GM03348 (cell line): ENCODE measurements at places on chromosomes 1 and 21.

DNA sequence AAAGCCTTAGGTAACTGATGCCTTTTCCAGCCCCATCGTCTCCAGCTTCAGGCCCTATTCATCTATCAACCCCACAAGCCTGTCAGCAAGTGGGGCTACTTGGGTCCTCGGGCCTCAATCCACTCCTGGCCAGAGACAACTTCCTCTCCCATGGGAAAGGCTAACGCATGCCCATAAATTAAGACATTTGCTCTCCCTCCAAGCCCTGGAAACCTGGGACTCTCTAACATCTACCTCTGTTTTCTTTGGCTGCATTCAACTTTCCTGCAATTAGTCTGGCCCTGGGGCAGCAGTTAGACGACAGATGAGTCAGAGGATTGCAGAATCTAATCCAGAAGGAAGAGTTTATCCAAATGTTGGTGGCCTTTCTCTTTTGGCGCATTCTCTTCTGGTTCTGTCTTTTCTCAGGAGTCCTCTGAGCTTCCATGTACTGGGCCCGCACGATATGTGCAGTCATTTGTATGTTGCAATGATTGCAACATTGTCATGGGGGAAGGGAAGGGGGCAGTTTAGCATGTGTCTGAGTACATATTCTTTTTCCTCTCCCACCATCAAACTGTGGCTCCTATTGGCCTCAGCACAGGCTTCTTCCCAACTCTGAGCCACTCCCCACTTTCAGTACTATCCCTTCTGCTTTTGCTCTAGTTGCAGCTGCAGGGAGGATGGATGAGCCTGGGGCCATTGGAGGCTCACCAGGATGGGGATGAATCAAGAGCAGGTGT, 54.4 kb downstream of the NAV1 start:
- peak; percentile 88 for DNase-seq

DNA sequence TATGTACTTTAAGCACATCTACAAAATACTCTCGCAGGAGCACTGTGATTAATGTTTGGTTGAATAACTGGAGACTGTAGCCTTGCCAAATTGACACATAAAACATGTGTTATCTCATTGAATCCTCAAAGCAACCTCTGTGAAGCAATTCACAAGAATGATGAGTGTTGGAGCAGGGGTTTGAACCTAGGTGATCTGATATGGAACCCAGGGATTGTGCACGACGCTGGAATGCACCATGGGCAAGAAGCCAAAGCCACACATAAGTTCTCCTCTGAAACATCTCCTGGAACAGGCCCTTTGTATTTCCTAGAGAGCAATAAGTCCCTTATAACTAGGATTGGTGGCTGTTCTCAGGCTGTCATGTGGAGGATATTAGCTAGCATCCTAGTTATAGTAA, 124.6 kb upstream of the IVNS1ABP start:
- peak; percentile 56 for DNase-seq

- DNase-seq = no peak
Measured at GRCh38 chr1:30745834-30746208, 11.8 kb downstream of the LAPTM5 start.

GRCh38 chr1:98733782-98734112, 72.2 kb downstream of the SNX7 start:
- no peak for DNase-seq

DNA sequence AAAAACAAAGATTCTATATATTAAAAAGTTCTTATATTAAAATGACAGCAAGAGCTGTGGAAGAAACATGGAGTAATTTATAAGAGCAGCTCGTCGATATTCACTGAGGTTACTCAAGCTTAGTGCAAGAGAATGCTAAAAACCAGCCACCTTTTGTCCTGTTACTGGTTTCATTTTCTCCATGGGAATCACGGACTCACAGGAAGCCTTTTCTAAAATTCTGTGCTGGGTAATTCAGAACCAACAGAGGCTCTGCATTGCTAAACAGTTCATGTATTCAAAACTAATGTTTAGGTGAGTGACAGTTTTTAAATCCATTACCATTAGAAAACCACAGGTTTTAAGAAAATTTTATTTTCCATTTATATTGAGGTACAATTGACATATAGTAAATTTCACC, 147.8 kb upstream of the MAP1LC3C start:
- no peak for DNase-seq

DNA sequence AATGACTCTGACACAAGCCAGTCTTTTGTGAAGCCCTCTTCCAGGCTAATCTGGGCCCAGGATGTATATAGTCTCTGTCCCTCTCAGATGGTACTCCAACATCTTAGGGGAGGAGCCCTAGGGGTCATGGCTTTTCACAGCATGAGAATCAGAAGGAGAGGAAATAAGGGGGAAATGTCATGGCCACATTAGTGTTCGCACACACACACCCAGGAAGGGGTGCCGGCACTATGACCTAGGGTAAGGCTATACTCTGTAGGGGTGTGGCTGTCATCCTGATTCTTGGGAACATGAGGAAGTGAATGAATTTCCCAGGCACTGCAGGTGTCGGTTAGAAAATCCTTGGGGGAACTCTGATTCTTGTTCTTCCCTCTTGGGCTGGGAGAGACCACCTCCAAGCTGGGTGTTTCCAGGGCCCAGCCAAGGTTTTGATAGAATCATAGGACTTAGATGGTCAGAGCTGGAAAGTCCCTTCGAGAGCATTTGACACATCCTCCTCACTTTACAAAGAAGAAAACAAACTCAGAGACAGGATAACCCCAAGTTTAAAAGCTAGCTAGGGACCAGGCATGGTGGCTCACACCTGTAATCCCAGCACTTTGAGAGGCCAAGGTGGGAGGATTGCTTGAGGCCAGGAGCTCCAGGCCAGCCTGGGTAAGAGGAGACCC, 22.0 kb downstream of the GFI1 start:
- DNase-seq = no peak

DNA sequence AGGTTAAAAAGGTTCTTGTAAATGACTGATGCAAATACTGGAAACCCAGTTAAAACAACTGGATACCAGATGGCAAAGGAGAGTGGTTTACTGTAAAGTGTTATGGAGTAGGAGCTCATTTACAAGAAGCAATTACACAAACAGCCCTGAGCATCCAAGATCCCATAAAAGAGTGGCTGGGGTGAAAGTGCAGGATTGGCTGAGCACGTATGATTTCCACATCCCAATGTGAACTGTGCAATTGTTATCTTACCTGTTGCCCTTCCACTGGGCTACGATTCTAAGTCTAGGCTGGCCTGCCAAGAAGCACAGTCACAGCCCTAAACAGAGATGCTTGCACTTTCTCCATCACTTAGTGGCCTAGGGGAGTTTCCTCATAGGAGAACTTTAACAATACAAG, 277.6 kb upstream of the RUNX1 start:
- DNase-seq = peak; percentile 53

- DNase-seq = no peak
Measured at GRCh38 chr1:245205396-245205795, 50.6 kb downstream of the KIF26B start.

- DNase-seq = no peak
Measured at GRCh38 chr1:20499105-20499504, 8.8 kb downstream of the MUL1 start.

DNA sequence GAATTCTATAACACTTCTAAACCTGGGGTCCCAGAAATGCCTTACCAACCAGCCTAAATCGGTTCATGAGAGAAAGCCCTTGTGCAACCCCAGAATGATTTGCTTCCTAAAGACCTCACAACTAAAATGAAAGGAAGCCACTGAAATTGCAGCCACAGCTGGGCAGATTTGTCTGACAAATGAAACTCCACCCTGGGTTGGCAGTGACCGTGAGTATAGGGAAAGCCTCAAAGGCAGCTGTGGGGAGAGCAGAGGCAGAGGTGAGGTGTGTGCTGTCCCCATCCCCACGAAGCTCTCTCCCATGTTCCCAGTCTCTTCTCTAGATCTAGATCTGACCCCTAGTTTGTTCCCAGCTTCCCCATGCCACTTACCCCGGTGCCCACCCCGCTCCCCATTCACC, 23.1 kb downstream of the RHBDL2 start:
- DNase-seq = no peak

GRCh38 chr1:158996998-158997397, 12.7 kb upstream of the IFI16 start:
- DNase-seq = no peak

DNA sequence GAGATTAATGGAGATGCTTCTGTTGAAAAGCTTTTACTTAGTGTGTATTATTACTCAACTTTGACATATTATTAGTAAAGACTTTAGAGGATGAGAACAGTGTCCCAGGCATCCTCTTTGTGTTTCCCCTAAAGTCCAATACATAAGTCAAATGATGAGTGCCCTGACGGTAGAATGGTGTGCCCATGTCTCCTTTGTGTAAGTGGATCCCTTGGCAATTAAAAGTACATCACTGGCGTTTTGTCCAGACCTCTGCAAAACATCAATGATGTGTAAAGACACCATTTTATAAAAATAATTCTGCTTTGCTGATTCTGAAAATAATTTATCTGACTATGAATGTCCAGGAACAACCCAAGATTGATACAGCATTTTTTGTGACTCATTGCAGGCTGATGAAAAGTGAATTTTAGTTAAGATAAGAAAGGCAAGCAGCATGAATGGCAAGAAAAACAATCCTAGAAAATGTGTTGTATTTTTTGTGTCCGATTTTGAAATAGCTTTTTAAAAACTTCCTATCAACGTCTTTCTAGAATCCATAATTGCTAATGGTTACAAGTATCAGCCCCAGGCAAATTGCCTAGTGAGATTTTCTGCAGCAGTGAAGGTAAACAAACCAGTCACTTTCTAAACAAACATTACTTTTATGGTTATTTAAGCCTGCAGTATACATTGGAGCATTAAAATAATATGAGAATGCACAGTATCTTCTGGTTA, 251.5 kb downstream of the PTPRC start:
- DNase-seq = no peak

- peak; percentile 80 for DNase-seq
Measured at GRCh38 chr1:176374967-176375569, 87.9 kb upstream of the PAPPA2 start.

GRCh38 chr1:218501161-218501560, 156.0 kb downstream of the TGFB2 start:
- DNase-seq = no peak

GRCh38 chr1:11458811-11459275, 20.1 kb upstream of the DISP3 start:
- DNase-seq = no peak

DNA sequence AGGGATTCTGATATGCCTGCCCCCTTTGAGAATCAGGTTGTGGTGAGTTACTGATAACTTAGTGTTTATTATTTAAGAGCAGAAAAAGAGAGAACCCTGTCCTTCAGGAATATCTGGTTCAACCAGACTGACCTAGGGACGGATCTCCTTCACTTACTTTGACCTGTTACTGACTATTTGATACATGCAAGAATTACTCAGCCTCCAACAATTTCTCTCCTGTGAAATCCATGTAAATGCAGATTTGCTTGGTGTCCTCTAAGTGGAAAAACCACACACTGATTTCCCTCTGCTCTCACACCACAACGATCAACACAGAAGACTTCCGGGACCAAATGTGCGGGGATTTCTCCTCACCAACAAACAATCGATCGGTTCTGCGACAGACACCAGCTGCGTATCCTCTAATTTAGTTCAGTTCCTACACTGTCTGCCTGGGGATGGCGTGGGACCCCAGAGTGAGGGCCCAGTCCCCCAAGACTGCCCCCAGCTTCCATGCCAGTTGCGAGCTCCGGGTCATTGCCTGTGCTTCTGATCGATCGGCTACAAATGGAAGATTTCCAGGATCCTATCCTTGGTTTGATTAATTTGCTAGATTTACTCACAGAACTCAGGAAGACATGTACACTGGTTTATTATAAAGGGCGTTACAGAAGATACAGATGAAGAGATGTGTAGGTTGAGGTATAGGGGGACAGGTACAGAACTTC, 51.7 kb downstream of the BACE2 start:
- no peak for DNase-seq

GRCh38 chr21:42320791-42321190, 5.6 kb upstream of the TFF3 start:
- DNase-seq = no peak

DNA sequence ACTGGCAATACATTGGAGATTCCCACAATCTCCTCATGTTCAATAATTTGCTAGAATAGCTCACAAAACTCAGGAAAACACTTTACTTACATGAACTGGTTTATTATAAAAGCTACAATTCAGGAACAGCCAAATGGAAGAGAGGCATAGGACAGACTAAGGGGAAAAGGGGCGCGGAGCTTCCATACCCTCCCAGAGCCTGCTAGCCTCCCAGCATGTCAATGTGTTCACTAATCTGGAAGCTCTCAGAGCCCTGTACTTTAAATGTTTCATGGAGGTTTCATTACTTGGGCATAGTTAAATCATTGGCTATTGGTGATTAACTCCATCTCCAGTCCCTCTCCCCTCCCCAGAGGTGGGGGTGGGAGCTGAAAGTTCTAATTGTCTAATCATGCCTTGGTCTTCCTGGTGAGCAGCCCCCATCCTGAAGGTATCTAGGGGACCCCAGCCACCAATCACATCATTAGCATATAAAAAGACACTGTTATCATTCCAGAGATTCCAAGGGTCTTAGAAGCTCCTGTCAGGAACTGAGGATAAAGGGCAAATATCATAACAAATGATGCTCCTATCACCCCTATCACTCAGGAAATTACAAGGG, 10.9 kb upstream of the DMRTB1 start:
- DNase-seq = no peak

GRCh38 chr21:32182449-32182848, 96.4 kb downstream of the MIS18A start:
- no peak for DNase-seq

DNA sequence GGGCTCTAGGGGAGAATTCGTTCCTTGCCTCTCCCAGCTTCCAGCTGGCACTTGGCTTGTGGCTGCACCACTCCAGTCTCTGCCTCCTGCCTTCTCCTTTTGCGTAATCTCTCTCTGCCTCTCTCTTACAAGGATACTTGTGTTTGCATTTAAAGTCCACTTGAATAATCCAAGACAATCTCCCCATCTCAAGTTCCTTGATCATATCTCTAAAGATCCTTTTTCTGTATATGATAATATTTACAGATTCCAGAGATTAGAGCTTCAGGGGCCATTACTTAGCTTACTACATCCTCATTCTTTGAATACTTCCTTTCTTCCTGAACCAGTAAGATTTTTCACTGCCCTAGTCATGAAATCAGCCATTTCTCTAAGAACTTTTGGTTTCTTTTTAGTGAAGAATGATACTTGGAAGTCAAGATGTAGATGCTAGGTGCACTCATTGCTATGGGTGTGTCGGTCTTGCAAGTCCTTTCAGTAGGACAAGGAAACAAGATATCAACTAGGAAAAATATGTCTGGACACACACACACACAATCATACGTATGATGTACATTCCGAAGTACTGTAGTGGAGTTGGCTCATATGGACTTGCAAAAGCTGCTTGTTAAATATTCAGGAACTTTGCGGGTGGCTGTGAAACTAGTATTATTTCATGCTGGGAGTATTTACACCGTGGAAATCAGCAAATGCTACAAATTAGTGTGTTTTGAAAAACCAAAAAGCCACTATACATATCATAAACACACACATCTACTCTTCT, 20.8 kb upstream of the RLF start:
- DNase-seq = peak; percentile 25

GRCh38 chr21:33229099-33229783, 497 bp upstream of the IFNAR2 start:
- DNase-seq = no peak

- DNase-seq = peak; percentile 78
Measured at GRCh38 chr1:9388335-9389180, 95.9 kb downstream of the SPSB1 start.

GRCh38 chr1:68976916-68977610, 480.2 kb upstream of the DEPDC1 start:
- no peak for DNase-seq
